ENCODE measurements at places on chromosomes 1 and 21. TPM values are rescaled to one million over a fixed set of nuclear protein-coding genes. Genes with fewer than 3 reads are reported as not detected.

DNA sequence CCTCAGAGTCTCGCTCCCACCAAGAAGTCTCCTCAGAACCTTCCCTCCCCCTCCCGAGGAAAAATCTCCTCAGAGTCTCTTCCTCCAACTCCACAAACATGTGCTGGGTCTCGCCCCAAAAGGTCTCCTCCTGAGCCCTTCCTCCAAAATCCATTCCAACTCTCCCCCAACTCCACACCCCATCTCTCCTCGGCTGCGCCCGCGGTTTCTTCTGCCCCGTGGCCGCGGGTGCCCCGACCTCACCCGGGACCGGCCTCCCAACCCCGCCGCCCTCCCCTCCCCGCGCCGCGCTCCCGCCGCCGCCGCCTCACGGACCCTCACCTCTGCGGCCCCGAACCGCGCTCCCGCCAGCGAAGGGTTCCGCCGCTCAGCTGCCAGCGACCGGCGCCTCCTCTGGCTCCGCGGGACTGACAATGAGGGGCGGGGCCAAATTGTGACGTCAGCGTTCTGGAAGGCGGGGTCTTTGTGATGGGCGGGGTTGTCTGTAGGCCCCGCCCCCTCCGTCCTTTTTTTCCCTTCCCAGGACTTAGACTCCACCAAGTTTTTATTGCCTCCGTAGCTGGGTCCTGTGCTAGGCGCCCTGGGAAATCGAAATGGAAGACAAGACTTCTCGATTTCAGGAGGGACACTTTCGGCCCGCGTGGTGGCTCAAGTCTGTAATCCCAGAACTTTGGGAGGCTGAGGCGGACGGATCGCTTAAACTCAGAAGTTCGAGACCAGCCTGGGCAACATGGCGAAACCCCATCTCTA is at the start of gene LUZP1:
Gene LUZP1 (minus strand): TSS at position 412 of the 750 bp plus-strand sequence.
- H3K4me1 ChIP-seq, result peaks cover 43% of the 10 kb centered on the region
- H3K27ac ChIP-seq, result peak within 1 kb of the TSS; percentile 95
- H3K36me3 ChIP-seq, result no peaks in the 10 kb centered on the region
- peak within 1 kb of the TSS; percentile 90 for H3K4me3 ChIP-seq

GRCh38 chr1:199173356-199173755 is 534.5 kb downstream of the PTPRC start:
- DNase-seq, result no peak
- H3K4me3 ChIP-seq, result no peak overlapping the region

GRCh38 chr1:42921769-42922168 is 36.9 kb downstream of the SLC2A1 start:
- H3K4me3 ChIP-seq, result no peak overlapping the region
- H3K36me3 ChIP-seq, result peaks cover 1% of the 10 kb centered on the region
- no peak overlapping the region for H3K27ac ChIP-seq

CDC7 gene
- total RNA-seq, result not detected

DNA sequence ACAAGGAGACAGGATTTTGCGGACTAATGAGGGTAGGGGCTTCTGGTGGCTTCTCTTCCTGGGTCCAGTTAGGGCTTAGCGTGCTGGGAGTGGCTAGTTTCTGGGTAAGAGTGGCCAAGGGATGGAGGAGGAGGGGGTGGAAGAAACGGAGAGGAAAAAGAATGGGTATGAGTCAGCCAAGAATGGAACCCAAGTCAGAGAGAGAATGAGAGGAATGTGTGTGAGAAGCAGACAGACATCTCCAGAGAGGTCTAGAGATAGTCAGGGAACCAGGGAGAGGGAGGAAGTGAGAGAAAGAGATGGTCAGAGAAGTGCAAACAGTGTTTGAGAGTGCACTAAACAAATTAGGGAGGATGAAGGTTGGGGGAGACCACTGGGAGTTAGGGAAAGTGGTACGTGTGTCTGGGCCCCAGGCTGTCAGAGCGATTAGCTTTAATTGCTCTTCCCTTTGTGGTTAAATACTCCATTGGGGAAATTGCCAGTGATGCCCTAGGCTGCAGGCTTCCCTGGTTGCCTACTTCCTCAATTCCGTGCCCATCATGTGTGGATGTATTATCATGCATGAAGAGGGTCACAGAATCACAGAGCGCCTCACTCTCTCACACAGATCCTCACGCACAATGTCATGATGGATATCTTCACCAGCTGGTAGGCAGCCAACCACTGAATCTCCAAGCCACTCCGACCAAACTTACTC is 1.4 kb downstream of the PEA15 start:
- DNase-seq, result no peak
- peak overlapping the region; percentile 94 for H3K4me3 ChIP-seq
- H3K27me3 ChIP-seq, result no peaks in the 10 kb centered on the region
- peaks cover 57% of the 10 kb centered on the region for H3K4me1 ChIP-seq
- peak overlapping the region; percentile 85 for H3K27ac ChIP-seq

DNA sequence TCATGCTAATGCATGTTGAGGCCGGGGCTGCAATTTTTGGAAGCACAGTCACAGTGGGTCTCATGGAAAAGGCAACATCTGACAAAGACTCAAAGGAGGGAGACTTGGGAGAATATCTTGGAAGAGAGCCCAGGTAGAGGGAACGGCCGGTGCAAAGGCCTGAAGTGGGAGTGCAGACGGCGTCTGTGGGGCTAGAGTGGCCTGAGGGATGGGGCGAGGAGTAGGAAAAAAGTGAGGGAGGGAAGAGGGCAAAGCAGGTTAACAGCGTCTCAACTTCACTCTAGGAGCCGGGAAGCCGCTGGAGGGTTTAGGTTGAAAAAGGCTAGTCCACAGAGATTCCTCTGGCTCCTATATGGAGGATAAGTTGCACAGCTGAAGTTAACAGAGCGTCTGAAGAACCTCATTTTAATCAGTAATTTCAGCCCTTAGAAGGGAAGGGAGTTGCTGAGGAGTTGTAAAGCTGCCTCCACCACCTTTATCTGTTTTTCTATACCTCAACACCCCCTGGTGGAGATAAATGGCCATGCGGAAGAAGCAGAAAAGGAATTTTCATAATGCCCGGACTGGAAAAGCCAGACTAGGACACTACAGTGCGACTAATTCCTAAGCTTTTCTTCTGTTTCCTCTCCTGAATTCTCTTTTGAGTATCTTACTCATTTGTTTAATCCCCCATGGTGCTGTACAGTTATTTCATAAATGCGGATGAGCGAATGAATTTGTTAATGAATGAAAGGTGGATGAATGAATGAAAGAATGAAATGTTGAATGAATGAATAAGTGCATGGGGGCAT is 78.7 kb upstream of the ZNF281 start:
- DNase-seq, result peak; percentile 53
- peaks cover 4% of the 10 kb centered on the region for H3K4me1 ChIP-seq
- no peaks in the 10 kb centered on the region for H3K36me3 ChIP-seq

AIRE gene
- not detected for total RNA-seq

DNA sequence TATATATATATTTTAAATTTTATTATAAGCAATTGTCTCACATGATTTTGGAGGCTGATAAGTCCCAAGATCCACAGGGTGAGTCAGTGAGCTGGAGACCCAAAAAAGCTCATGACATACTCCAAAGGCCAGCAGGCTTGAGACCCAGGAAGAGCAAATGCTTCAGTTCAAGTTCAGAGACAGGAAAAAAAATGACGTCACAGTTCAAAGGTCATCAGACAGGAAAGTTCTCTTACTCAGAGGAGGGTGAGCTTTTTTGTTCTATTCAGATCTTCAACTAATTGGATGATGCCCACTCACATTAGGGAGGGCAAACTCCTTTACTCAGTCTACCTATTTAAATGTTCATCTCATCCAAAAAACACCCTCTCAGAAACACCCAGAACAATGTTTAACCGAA is 18.2 kb downstream of the RXRG start:
- peaks cover 15% of the 10 kb centered on the region for H3K4me1 ChIP-seq
- H3K27me3 ChIP-seq, result no peaks in the 10 kb centered on the region
- no peaks in the 10 kb centered on the region for H3K36me3 ChIP-seq
- no peak overlapping the region for H3K27ac ChIP-seq

DNA sequence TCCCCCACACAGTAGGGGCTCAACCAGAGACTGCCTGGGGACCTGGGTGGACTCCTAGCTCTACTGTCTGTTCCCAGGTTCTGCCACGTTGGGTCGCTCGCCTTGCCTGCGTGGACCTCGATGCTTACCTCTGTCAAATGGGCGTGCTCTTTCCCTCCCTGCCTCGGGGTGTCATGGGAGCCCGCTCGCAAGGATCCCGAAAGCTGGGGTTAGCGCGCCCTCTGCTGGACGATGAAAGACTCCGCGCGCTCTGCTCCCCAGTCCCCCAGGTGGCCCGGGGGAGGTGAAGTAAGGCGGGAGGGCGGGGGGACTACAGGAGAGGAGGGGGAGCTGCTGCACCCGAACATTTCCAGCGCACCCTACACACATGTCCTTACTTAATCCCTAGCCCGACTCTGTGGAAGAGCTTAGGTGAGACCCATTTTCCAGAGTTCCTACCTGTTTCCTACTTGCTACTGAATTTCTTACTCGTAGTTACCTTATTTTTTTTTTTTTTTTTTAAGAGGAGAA is 2.3 kb upstream of the BSND start:
- no peaks in the 10 kb centered on the region for H3K36me3 ChIP-seq
- H3K4me3 ChIP-seq, result no peak overlapping the region
- peaks cover 10% of the 10 kb centered on the region for H3K4me1 ChIP-seq
- H3K27me3 ChIP-seq, result peaks cover 36% of the 10 kb centered on the region
- H3K27ac ChIP-seq, result no peak overlapping the region
- peak; percentile 84 for DNase-seq

DNA sequence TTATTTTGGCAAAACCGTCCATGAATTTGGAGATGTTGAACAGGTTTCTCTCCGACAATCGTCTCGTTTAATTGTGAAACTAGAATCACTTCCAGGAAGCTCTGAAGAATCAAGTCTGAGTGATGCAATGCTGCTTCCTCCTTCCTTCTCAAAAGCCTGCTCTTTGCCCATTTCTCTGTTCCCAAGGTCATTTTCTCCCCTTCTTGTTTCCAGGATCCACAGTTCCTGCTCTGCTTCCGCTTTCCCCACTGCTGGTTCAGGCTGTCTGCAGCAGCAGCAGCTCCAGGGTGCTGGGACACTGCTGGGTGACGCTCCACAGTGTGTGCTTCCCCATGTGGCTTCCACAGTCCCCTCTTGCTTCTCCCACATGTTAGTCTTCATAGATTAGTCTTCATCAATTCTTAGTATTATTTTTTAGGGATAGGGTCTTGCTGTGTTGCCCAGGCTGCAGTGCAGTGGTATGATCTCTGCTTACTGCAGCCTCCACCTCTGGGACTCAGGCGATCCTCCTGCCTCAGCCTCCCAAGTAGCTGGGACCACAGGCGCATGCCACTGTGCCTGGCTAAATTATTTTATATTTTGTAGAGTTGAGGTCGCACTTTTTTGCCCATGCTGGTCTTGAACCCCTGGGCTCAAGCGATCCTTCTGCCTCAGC is 156.2 kb downstream of the DYRK1A start:
- H3K27me3 ChIP-seq, result no peaks in the 10 kb centered on the region
- no peaks in the 10 kb centered on the region for H3K36me3 ChIP-seq
- H3K4me3 ChIP-seq, result no peak overlapping the region

ZNF678 gene
- total RNA-seq, result 5.2 TPM

- H3K4me3 ChIP-seq, result no peak overlapping the region
- no peaks in the 10 kb centered on the region for H3K4me1 ChIP-seq
- no peak for DNase-seq
- no peak overlapping the region for H3K27ac ChIP-seq
- no peaks in the 10 kb centered on the region for H3K36me3 ChIP-seq
- H3K27me3 ChIP-seq, result no peaks in the 10 kb centered on the region
Observed at GRCh38 chr1:14681182-14681581, 82.7 kb downstream of the KAZN start.

DNA sequence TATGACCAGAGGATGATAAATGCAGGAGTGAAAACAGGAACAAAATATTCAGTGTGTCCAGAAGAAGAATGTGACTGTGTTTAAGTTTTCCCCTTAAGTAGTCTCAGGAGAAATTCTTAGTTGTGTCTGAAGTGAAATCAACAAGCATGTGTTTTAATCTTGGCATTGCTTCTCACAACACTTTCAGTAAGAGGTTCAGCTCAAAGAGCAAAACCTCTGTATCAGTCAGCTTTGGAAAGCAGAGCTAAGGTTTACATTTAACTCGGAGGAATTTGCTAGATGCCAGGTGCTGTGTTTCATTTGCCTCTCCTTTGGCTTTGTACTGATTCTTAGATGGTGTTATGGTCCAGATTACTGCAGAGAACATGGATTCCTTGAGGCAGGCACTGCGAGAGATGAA is 28.6 kb downstream of the CC2D1B start:
- no peaks in the 10 kb centered on the region for H3K36me3 ChIP-seq
- DNase-seq, result no peak
- no peak overlapping the region for H3K4me3 ChIP-seq
- H3K27me3 ChIP-seq, result no peaks in the 10 kb centered on the region
